MM.1S (cell line): ENCODE measurements at places on chromosomes 16 and 17.
A peak's percentile ranks its signal among the peaks of the same experiment; 100 is the strongest.

- peaks cover 21% of the 10 kb centered on the region for H3K4me1 ChIP-seq
- H3K27me3 ChIP-seq: peaks cover 28% of the 10 kb centered on the region
- H3K36me3 ChIP-seq: no peaks in the 10 kb centered on the region
- no peak overlapping the region for H3K4me3 ChIP-seq
Observed at GRCh38 chr17:62702746-62703260, 75.3 kb downstream of the MRC2 start.

GRCh38 chr16:781346-782010, 6.7 kb downstream of the RPUSD1 start:
- no peaks in the 10 kb centered on the region for H3K4me1 ChIP-seq
- DNase-seq: no peak
- peaks cover 67% of the 10 kb centered on the region for H3K27me3 ChIP-seq
- no peaks in the 10 kb centered on the region for H3K36me3 ChIP-seq
- H3K27ac ChIP-seq: no peak overlapping the region

DNA sequence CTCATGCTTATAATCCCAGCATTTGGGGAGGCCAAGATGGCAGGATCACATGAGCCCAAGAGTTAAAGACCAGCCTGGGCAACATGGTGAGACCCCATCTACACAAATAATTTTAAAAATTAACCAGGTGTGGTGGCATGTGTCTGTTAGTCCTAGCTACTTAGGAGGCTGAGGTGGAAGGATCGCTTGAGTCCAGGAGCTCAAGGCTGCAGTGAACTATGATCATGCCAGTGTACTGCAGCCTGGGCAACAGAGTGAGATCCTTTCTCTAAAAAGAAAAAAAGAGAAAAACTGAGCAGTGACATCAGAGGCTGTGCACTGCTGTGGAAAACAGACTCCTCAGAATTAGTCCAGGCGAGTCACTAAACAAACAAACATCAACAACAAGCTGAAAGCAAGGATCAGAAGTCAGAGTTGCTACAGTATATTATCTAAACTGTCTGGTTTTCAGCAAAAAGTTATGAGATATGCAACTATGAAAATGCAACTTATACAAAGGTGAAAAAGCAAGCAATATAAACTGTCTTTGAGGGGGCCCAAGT, 39.3 kb downstream of the CBFB start:
- DNase-seq: no peak
- H3K4me1 ChIP-seq: no peaks in the 10 kb centered on the region
- H3K27me3 ChIP-seq: no peaks in the 10 kb centered on the region
- peaks cover 3% of the 10 kb centered on the region; the same call in 1 of the 2 replicates for H3K36me3 ChIP-seq

- no peaks in the 10 kb centered on the region for H3K27me3 ChIP-seq
- peaks cover 34% of the 10 kb centered on the region for H3K4me1 ChIP-seq
- peak overlapping the region; percentile 83; the same call in 1 of the 2 replicates for H3K27ac ChIP-seq
- DNase-seq: peak; percentile 11
- H3K36me3 ChIP-seq: no peaks in the 10 kb centered on the region
Observed at GRCh38 chr16:20901436-20902112, 1.0 kb downstream of the LYRM1 start.

GRCh38 chr16:57522960-57523359, 13.4 kb downstream of the CCDC102A start:
- no peaks in the 10 kb centered on the region for H3K4me1 ChIP-seq
- H3K27me3 ChIP-seq: no peaks in the 10 kb centered on the region
- no peaks in the 10 kb centered on the region for H3K36me3 ChIP-seq
- no peak overlapping the region for H3K27ac ChIP-seq
- DNase-seq: no peak
- H3K4me3 ChIP-seq: no peak overlapping the region

GRCh38 chr17:13601322-13601775, 380 bp downstream of the HS3ST3A1 start:
- H3K27ac ChIP-seq: no peak overlapping the region
- no peaks in the 10 kb centered on the region for H3K36me3 ChIP-seq
- H3K27me3 ChIP-seq: no peaks in the 10 kb centered on the region
- no peak for DNase-seq
- H3K4me1 ChIP-seq: no peaks in the 10 kb centered on the region

DNA sequence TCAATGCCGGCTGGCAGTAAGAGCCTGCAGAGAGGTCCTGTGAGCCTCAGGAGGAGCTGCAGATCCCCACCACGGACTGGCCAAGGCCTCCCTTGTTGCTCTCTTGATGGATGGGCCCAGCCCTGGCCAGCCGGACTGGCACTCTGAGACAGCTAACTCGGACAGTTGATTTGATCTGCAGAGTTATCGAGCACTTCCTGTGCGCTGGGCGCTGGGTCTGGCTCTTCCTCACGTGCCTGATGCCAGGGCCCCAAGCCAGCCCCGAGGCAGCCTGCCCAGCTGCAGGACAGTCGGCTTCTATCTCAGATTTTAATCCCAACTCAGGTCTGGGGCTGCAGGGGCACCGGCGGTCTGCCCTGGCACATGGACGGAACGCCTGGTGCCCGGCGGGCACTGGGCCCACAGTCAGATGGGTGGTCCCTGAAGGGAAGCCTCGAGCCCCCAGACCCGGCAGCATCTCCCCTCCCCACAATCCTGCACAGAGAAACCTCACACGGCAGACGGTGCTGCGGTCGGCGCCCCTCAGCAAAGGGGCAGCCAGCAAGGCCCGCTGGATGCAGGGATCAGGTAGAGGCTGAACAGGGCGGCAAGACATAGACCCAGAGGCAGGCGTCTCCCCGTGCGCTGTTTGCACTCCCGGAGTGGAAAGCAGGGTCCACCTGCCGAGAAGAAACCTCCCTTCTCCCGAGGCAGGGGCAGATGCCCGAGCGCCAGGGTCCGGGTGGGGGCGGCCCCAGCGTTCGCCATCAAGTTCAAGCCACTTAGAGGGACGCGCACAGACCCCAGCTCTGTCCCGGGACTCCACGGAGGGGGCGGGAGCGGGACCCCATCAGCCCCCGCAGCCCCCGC, 34.0 kb downstream of the TIMM22 start:
- no peak for DNase-seq
- H3K36me3 ChIP-seq: no peaks in the 10 kb centered on the region
- H3K4me3 ChIP-seq: no peak overlapping the region
- H3K27ac ChIP-seq: no peak overlapping the region
- no peaks in the 10 kb centered on the region for H3K4me1 ChIP-seq
- no peaks in the 10 kb centered on the region for H3K27me3 ChIP-seq

GRCh38 chr16:25838724-25839186, 147.0 kb downstream of the HS3ST4 start:
- H3K4me3 ChIP-seq: no peak overlapping the region
- no peaks in the 10 kb centered on the region for H3K27me3 ChIP-seq
- no peaks in the 10 kb centered on the region for H3K36me3 ChIP-seq
- H3K27ac ChIP-seq: no peak overlapping the region
- peak; percentile 81 for DNase-seq

GRCh38 chr16:67311607-67312488, 14.7 kb downstream of the KCTD19 start:
- H3K4me1 ChIP-seq: no peaks in the 10 kb centered on the region
- no peak for DNase-seq
- no peaks in the 10 kb centered on the region for H3K36me3 ChIP-seq
- no peak overlapping the region for H3K4me3 ChIP-seq
- H3K27me3 ChIP-seq: no peaks in the 10 kb centered on the region

GRCh38 chr17:859824-860195, 77.7 kb downstream of the MRM3 start:
- H3K36me3 ChIP-seq: no peaks in the 10 kb centered on the region
- H3K27me3 ChIP-seq: peaks cover 96% of the 10 kb centered on the region
- DNase-seq: no peak
- H3K4me3 ChIP-seq: no peak overlapping the region
- H3K4me1 ChIP-seq: no peaks in the 10 kb centered on the region
